ENCODE measurements at places on chromosomes 7 and 10. TPM values are rescaled to one million over a fixed set of nuclear protein-coding genes. Genes with fewer than 3 reads are reported as not detected.

LRIT1 gene
- polyA plus RNA-seq: not detected

CLEC5A gene
- polyA plus RNA-seq: 0.55 TPM

DNA sequence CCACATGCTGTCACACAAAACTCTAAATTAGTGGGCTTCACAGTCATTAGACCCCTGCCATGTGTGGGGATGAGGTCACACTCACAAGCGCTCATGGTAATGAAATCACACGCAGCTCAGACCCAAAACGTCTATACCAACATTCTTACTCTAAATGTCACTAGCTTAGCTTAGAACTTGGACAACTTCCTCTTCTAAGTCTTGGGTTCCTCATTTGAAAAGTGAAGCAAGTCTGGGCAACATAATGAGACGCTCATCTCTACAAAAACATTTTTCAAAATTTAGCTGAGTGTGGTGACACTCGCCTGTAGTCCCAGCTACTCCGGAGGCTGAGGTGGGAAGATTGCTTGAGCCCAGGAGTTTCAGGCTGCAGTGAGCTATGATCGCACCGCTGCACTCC is 92.7 kb upstream of the MACROH2A2 start:
- no peak for DNase-seq

DNA sequence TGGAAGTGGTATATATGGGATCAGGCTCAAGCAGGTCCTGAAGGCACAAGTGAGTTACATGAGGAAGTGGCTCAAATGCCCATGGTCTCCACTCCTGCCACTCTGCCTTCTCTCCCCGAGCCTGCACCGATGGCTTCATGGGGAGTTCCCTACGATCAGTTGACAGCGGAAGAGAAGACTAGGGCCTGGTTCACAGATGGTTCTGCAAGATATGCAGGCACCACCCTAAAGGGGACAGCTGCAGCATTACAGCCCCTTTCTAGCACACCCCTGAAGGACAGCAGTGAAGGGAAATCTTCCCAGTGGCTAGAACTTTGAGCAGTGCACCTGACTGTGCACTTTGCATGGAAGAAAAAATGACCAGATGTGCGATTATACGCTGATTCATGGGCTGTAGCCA is 95.3 kb downstream of the HOXA1 start:
- DNase-seq: no peak

NXPH1 gene
- polyA plus RNA-seq: 0.23 TPM

SLC18A3 gene
- polyA plus RNA-seq: not detected

GRCh38 chr7:112433289-112433688 is 17.0 kb upstream of the IFRD1 start:
- no peak for DNase-seq

- DNase-seq: no peak
Measured at GRCh38 chr7:106071356-106071998, 40.6 kb downstream of the SYPL1 start.

GRCh38 chr10:11169976-11170375 is 152.3 kb downstream of the CELF2 start:
- DNase-seq: no peak
